CD4-positive, alpha-beta T cell treated with Interleukin-15 for 4 hours (primary cell): ENCODE measurements at places on chromosomes 3 and 15.
A peak's percentile ranks its signal among the peaks of the same experiment; 100 is the strongest.

GRCh38 chr3:128864351-128864811 is 15.0 kb upstream of the ACAD9 start:
- no peak for DNase-seq

GRCh38 chr3:142057331-142057725 is 92.0 kb downstream of the TFDP2 start:
- DNase-seq: no peak

- no peak for DNase-seq
Observed at GRCh38 chr3:64921281-64922065, 233.7 kb upstream of the ADAMTS9 start.

DNA sequence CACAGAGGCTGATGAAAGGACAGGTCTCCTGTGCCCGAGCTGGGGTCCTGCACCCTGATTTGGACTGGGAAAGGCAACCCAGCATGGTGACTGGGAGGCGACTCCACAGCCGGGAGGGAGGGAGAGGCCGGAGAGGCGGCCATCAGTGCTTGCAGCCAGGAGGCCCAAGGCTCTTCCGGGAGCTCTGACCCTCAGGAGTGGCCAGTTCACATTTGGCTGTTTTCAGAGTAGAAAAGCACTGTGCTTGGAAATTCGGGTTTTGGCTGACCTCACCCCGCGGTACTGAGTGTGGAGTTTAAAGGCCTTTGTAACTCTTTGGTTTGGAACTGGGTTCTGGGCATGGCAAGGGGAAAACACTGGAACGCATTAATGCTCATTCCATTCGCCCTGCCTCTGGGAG is 31.9 kb downstream of the SMAD6 start:
- no peak for DNase-seq

DNA sequence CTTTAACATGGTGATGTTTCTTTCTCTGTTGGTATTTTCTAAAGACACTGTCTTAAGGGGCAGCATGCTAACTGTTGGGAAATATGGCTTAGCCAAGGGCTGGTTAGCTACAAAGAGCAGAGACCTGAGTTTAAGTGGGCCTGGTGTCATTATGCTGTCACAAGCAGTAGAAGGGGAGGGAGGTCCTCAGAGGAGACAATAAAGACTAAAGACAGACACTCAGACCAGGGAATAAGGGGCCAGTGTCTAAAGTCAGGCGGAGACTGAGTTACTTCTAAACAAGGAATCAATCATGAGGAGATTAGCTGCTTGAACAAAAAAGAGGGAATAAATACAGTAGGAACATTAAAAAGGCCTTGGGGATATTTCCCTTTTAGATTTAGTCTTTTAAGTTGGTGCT is 142.7 kb upstream of the DPPA4 start:
- DNase-seq: no peak

- DNase-seq: no peak
Observed at GRCh38 chr15:89115547-89115946, 27.3 kb downstream of the ABHD2 start.

GRCh38 chr15:93047621-93048425 is 41.2 kb downstream of the RGMA start:
- DNase-seq: peak; percentile 42

- DNase-seq: no peak
Observed at GRCh38 chr3:16885593-16886302, 993 bp downstream of the PLCL2 start.

GRCh38 chr15:80970018-80970657 is 19.5 kb downstream of the MESD start:
- peak; percentile 73 for DNase-seq

GRCh38 chr3:134699721-134700120 is 48.9 kb upstream of the KY start:
- no peak for DNase-seq

DNA sequence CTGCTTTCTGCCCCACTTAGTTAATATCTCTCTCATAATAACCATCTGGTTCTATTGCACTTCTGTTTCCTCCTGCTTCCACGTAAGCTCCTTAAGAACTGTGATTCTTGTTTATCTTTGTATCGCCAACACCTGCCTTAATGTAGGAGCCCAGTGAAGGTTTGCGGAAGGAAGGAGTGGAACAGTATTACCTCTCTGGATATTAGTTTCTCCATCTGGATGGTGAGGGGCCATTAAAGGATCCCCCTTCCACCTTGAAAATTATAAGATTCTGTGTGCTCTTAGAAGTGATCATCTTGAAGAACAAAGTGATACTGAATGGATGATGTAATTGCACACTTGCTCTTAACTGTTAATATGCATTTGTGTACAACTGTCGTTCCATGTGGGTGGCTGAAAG is 2.2 kb downstream of the CHRNA5 start:
- DNase-seq: no peak

GRCh38 chr15:40287505-40287904 is 4.6 kb upstream of the ANKRD63 start:
- no peak for DNase-seq

DNA sequence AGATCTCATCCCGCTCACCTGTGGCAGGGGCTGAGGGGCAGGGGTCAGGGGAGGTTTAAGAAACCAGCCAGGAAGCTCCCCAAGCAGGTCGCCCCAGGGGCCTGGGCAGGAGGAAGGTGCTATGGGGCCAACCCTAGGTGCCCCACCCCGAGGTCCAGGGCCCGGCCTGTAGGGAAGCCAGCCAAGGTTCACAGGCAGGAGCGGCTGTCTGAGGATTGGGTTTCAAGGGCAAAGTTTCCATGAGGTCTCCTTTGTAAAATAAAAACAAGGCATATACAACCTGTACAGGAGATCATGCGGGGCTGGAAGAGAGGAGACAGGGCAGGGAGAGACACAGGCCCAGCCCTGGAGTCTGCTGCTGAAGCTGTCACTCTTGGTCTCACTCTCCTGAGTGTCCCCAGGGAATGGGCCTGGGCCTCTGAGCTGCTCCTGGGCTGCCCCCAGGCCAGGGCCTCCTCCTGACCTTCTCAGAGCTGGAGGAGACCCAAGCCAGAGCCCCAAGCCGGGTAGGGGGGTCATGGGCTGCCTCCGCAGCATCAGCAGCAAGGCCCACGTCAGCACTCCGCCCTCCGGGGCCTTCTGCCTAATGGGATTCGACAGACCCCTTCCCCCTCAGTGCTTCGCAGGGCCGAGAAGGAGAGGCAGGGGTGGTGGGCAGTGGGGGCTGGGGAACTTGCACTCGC is 5.5 kb downstream of the CPLX3 start:
- DNase-seq: no peak

DNA sequence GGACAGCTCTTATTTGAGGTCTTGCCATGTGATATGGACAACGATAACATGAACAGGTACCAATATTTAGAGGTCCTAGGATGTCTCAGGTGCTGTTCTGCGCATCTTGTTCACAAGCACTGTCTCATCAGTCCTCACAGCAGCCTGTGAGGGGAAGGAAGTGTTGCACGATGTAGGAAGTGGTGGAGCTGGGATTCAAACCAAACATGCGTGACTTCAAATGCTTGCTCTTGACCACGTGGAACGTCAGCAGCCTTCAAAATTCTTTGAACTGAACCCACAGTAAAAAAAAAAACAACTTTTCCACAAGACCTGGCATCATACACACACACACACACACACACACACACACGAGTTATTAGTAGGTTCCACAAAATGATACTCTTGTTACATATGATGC is 153.4 kb upstream of the SMAD3 start:
- DNase-seq: peak; percentile 3

GRCh38 chr3:172929451-172929850 is 178.9 kb downstream of the ECT2 start:
- DNase-seq: no peak

GRCh38 chr3:172303181-172303580 is 145.1 kb downstream of the GHSR start:
- DNase-seq: no peak

DNA sequence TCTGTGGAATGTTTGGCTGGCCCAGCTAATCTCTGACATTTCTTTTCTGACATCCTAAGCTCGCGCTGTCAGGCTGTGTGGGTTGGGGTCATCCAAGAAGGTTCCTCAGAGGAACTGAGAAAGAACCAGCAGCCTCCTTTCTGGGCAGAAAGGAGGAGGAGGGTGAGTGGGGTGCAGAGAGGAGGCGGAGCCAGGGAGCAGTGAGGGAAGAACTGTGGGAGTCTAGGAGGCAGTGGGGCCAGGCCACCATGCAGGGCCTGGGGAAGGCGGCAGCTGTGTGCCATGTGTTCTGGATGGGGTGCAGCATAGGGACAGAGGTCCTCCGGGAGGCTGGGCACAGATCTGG is 5.3 kb downstream of the SEMA7A start:
- no peak for DNase-seq

- peak; percentile 4 for DNase-seq
Observed at GRCh38 chr3:50204804-50205412, at the start of gene SLC38A3. SLC38A3 (plus strand) TSS chr3:50205271; CDS start chr3:50214200, 8,929 bp downstream.

GRCh38 chr3:97684490-97684889 is 80.1 kb upstream of the ARL6 start:
- DNase-seq: no peak

DNA sequence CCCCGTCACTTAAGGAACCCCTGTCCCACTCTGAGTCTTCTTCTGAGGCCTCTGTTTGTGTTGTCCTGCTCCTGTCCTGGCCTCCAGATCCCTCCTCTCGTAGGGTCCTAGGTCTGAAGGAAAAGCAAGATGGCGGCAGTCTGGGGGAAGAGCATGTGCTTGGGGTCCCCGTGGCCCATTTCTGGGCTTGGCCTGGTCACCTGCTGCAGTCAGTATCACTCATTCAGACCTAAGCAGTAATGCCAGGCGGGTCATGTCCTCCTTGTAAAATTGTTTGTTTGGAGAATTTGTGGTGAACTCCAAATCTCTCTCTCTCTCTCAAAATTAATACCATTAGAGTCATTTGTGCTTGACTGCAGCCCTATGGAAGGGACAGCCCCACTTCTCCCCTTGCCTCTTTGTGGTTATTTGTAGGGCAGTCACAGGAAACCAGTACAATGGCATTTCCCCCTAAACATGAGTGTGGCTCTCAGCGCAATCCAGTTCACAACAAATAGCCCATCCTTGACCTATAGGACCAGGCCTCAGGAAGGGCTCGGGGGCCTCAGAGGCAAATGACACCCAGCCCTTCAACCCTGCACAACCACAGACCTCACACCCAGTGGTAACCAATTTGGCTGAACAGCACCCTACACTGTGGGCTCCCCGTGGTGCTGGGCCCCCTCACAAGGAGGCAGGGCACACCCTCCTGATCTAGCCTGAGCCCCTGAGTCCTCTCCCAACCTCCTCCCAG is 173.5 kb downstream of the OR4M2 start:
- no peak for DNase-seq

DNA sequence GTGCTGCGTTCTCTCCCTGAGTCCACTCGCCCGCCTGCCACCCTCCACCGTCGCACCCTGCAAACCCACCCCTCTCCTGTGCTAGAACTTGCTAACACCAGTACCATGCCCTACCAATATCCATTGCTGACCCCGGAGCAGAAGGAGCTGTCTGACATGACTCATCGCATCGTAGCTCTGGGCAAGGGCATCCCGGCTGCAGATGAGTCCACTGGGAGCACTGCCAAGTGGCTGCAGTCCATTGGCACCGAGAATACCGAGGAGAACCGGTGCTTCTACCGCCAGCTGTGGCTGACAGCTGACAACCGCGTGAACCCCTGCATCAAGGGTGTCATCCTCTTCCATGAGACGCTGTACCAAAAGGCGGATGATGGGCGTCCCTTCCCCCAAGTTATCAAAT is 4.9 kb upstream of the ALAS1 start:
- DNase-seq: no peak

GRCh38 chr3:79018265-79018664 is 749.5 kb downstream of the ROBO1 start:
- DNase-seq: no peak

GRCh38 chr15:76330080-76330680 is 6.4 kb upstream of the ISL2 start:
- no peak for DNase-seq
